ENCODE measurements at places on chromosomes 5 and 9. TPM values are rescaled to one million over a fixed set of nuclear protein-coding genes. Genes with fewer than 3 reads are reported as not detected.

DNA sequence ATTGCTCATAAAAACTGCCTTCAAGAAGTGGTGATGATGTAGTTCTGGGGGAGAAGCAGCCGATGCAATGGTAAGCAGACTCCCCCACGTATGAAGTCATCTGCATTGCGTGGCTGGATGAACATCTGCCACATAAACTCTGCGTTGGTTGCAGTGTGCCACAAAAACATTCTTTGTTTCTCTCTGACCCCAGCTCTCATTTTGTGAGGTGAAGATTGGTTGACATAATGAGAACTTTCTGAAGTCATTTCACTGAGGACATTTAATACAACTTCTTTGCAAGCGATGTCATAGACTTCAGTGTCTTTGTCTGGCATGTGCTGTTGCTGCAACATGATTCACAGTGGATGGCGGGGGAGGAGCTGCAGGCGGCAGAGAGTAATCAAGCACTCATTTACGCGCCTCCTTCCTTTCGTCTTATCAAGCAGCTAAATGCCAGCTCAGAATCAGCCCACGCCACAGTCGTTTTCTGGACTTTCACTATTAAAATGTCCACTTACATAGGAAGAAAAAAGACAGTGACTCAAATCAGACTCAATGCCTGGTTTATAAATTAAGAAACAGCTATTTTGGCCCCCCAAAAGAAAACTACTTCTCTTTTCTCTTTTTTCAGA lies 91.5 kb upstream of the NFIL3 start:
- DNase-seq, result peak; percentile 51

Gene COL15A1
- polyA plus RNA-seq, result 36.2 TPM

GRCh38 chr9:91889161-91889911 lies 60.7 kb downstream of the ROR2 start:
- no peak for DNase-seq

DNA sequence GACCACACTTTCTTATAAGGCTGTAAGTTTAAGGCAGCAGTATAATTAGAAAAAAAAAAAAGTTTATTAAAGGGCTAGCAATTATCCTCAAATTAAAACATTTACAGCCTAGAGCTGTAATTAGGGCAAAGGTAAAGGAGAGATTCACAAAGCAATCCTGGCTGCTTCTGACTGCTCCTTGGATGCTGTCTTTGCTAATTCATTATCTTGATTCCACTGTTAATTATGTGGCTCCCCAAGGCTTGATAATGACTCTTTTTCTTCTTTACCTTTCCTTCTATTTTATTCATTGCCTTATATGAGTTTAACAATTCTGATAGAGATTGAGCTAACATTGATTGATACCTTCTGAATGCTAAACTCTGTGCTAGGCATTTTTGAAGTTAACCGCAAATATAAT lies 476.5 kb downstream of the DTWD2 start:
- no peak for DNase-seq

Gene TAF7
- 146 TPM for polyA plus RNA-seq

- DNase-seq, result peak; percentile 60
These were observed 12.7 kb upstream of the CD180 start for GRCh38 chr5:67209141-67209771.

DNA sequence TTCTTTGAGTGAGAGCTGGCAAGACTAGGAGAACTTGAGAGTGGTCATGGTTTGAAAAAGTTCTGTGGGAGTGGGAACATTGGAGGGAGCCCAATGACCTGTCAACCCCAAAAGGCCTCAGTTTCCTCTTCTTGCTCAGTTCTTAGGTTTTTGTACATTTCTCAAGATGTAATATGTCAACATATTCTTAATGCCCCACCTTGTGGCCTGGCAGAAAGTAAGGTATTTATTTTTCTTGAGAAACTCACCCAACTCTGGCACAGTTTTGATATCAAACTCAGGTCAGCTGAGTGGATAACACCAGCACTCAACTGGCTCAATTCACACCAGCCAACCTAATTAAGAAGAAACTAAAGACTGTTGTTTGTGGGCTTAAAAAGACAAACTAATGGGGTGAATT lies 123.0 kb upstream of the SLC27A6 start:
- DNase-seq, result no peak

DNA sequence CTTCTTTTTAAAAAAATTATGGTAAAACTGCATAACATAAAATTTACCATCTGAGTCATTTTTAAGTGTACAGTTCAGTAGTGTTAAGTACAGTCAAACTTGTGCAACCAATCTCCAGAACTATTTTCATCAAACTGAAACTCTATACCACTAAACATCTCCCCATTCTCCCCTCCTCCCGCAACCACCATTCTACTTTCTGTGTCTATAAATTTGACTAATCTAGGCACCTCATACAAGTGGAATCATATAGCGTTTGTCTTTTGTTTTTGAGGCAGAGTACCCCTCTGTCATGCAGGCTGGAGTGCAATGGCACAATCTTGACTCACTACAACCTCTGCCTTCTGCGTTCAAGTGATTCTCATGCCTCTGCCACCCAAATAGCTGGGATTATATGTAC lies 24.0 kb upstream of the EBF1 start:
- no peak for DNase-seq

GRCh38 chr5:131382407-131383395 lies 118.8 kb downstream of the CDC42SE2 start:
- DNase-seq, result no peak

- no peak for DNase-seq
These were observed 27.8 kb downstream of the PRLR start for GRCh38 chr5:35202319-35203111.

Gene BHMT
- polyA plus RNA-seq, result 318 TPM

DNA sequence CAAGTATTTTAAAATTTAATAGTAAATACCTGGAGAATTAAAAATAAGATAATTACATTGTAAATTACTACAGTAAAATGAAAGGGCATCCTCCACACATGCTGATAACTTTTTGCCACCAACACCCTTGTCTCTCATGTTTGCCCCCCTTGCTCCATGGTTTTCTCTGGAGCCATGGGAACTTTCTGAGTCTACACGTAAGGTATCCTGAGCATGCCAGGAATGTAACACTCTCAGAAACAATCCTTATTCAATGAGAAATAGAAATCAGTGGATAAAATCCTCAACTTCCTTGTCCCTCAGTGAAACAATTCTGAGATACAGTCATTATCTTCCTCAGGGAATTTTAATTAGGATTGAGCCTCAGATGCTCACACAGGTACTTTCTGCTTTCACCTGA lies 108.9 kb downstream of the IZUMO3 start:
- DNase-seq, result no peak

DNA sequence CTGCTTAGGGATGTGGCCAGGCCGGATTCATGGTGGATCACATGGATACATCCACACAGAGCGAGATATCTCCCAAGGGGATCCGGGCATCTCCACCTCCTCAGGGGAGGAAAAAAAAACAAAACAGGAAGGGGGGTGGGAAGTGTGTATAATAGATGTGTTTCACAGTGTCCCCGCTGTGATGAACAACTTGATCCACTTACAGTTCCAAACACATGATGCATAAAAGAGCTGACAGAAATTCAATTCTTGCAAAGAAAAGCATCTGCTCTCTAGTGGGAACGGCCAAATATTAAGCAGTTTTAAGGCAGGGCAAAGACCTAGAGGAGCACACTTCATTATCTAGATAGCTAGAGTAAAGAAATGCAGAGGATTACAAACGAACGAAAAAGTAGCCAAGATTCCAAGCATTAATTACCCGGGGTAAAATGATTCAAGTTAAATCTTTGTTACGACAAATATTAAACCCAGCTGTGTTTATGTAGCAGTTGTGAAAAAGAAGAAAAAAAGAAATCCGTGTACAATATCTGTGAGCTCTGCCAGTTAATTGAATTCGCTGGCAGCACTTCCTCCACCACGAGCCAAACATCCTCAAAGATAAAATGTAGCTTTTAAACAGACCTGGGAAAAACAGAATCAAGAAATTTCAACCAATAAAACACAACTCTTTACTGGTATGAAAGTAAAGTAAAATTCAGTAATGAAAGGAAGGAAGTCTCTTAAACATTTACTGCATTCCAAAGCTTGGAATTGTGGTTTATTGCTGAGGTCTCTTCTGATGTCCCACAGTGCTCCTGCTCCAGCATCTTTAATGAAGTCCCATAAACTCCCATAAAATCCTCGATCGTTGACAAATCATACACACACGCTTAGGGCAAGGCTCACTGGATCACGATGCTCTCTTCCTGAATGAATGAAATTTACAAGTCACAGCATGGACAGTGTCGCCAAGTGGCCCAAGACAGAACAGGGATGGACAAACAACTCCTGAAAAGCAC lies 213.0 kb downstream of the CRB2 start:
- peak; percentile 38 for DNase-seq

DNA sequence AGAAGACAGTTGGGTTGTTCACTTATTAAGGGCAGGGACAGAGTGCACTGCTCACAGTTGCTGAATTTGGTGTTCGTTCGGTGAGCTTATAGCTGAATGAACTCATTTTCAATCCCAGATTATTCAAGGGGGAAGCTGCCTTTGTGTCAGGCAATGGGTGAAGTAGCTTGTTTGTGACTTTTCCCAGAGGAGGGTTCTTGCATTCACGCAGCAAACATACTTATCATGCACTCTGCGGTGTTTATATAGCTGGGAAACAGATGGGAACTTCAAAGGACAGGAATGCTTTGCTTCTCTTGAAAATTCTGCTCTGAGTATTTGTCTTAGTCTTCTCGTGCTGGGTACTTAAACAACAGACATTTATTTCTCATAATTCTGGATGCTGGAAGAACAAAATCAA lies 64.7 kb upstream of the ABCA1 start:
- no peak for DNase-seq

- no peak for DNase-seq
These were observed 86.2 kb downstream of the FEM1C start for GRCh38 chr5:115458416-115458815.

- DNase-seq, result no peak
These were observed 38.9 kb upstream of the SLC2A8 start for GRCh38 chr9:127358023-127358535.

Gene MAPK9
- 44.6 TPM for polyA plus RNA-seq

GRCh38 chr5:78008356-78008967 lies 232.3 kb upstream of the TBCA start:
- DNase-seq, result no peak

DNA sequence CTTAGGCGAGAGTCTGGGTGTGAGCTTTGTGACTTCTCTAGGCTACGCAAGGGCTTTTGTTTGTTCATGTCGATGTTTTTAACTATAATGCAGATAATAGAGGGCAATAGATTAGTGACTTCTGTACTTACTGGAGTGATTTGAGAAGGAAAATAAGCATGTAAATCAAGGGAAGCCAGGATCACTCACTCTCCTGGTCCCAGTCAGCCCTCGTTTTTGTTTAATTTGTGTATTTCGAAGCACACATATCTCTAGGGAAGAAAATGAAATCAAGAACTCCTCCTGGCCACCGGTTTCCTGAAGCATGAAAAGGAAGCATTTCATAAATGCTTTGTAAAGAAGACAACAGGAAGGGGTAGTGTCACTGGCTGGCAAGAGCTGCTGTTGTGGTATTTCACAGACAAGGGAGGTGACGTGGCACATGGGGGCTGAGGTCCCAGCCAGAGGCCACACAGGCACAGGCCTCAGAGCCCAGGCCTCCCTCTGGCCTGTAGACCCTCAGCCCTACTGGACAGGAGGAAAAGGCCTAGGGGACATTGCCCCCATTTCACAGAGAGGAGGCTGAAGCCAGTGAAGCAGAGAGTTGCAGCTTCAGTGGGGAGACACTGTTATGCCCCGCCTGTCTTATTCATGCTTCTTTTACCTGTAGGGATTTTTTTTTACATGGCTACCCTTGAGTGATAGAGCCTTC lies 34.1 kb downstream of the IRF1 start:
- DNase-seq, result no peak

- no peak for DNase-seq
These were observed 3.0 kb upstream of the FGF18 start for GRCh38 chr5:171416160-171417049.

DNA sequence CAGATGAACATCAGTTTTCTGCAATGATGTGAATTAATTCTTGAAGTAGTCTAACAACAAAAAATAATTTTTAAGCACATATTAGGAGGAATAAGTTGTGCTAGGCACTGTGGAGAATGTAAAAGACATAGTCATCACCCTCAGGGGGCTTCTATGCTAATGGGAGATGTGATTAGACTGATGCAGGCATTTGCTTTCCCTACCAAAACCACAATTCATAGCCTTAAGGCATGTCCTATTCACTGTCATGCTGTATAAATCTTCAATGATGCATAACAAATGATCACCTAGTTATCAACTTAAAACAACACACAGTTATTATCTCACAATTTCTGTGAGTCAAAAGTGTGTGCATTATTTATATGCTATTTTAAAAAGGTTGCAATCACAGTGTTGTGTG lies 422.6 kb downstream of the MAN2A1 start:
- DNase-seq, result no peak

Measured in right renal pelvis (tissue), 4 donors.